A172 (cell line): ENCODE measurements at places on chromosomes 6 and 20. TPM values are rescaled to one million over a fixed set of nuclear protein-coding genes. Genes with fewer than 3 reads are reported as not detected.

DNA sequence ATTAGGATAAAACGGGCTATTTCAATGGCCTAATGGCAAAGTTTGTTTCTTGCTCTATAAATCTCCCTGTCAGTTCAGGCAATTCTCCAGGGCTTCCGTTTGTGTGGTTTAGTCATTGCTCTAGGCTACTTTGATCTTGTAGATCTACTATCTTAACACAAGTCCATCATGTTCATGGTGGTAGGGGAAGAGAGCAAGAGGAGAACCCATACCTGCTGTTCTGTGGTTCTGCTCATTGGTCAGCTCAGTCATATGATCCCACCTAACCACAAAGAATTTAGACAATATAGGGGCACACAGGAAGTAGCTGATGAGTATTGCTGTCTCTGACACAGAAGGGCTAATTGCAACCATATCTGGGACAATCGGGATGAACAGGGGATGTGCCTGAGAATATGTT lies 4.9 kb upstream of the DEK start:
- DNase-seq, result peak; percentile 84

DNA sequence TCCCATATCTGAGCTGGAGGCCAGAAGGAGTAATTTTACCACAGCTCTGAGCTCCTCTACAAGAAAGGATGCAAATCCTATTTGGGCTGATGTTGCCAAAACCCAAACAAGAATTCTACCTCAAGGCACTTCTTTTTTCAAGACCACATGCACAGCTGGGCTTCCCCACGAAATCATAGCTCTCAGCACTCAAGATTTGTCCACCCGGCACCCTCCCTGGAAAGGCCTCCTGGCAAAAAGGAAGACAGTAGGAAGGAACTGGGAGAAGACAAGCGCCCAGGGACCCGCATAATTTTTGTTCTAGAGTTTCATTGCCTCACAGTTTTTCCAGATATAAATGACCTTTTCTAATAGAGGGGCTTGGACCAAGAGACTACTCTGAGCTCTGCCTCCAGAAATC lies 90.5 kb downstream of the BANF2 start:
- DNase-seq, result no peak

Gene C4B
- 0.62 and 2.5 TPM in 2 replicates for total RNA-seq

GRCh38 chr6:79574174-79574573 lies 36.9 kb upstream of the LCA5 start:
- no peak for DNase-seq

DNA sequence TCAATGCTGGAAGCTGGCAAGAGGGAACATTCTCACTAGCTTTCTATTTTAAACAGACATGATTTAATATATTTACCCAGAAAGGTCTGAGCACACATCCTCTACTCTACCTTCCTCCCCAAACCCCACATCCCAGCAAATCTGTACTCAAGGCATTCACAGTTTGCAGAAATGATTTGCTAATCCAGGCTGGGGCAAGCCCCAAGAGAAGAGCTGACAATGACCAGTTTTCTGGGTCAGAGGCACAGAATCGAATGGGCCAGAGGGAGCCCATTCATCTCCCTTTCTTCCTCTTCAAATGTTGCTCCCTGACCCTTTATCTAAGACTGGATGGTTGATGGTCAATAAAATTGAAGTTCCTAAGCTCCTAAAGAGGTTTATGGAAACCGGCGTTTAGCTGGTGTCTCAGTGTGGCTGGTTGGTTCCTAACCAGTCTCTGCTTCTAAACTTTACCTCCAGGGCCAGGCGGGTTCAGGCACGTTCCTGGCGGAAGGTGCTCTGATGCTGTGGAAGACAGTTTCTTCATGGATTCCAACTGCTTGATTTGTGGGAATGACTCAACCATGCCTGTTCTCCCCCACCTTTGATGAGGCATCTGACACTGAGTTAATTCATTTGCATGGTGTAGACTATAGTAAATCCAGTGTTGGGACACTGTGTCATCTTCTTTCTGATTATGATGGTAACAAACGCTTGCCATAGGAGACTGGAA lies 96.4 kb upstream of the IYD start:
- DNase-seq, result peak; percentile 27

DNA sequence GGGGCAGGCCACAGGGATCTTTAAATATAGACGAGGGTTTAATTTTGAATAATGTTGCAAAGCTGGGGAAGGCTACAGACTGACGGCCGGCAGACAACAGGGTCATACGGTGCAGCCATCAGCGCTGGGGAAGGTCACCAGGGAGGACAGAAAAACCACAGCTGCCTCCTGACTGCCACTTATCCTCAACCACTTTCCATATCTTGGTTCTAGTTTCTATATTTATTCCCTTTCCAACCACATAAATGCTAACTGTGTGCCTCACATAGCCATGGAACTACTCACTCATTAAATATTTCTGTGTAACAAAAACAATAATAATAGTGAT lies 85.7 kb upstream of the AGPAT4 start:
- DNase-seq, result no peak

DNA sequence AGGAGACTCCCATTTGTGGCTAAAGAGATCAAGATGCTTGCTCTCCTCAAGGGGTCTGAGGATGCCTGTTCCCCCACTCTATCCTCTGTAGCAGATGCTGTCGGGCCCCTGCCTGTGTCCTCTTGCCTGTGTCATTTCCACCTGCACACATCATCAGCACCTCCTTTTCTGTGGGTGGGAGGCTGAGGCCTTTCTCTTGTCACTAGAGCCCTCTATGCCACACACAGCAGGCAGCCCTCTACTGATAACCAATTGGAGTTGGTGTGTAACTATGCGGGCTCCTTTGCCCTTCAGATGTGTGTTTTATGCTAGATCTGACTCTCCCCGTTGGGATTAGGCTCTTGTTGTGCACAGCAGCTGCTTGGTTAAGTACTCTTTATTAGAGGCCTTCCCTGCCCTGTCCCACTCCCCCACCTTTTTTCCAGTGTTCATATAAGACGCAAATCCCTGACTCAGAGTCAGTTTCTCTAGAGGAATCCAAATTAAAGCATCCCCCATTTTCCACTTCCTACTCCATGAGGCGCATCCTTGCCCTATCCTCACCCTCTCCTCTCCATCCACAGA lies 7.7 kb downstream of the TREML2 start:
- DNase-seq, result no peak

Gene MYCT1
- 1.5 and 2.9 TPM in 2 replicates for total RNA-seq

Gene HLA-DQB2
- total RNA-seq, result not detected in 2 replicates

- DNase-seq, result no peak
Observed at GRCh38 chr20:58614366-58614765, 36.7 kb upstream of the STX16 start.

Gene COL9A1
- total RNA-seq, result not detected in 2 replicates

- DNase-seq, result no peak
Observed at GRCh38 chr6:119801056-119801455, 451.5 kb upstream of the MAN1A1 start.

DNA sequence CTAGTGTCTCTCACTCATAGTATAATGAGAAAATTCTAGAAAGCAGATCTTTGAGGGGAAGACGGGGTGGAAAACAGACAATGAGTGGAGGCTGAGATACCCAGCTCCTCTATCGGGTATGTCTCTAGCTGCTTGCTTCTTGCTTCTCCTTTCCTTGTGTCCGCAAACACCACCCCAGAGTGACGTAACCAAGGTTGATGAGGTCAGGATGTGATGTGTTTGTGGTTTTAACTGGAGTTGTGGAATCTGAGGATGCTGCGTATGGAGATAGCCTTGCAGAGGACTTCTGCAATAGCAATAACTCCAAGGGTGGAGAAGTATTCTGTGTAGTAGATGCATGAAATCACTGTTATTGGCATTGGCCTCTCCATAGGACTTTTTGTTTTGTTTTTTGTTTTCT lies 132.7 kb upstream of the IFNGR1 start:
- DNase-seq, result no peak

Gene KCNK16
- total RNA-seq, result not detected in 2 replicates

Gene MOG
- total RNA-seq, result not detected in 2 replicates

Gene CDH4
- 2.6 and 5.5 TPM in 2 replicates for total RNA-seq

GRCh38 chr6:7649037-7649810 lies 59.2 kb downstream of the SNRNP48 start:
- DNase-seq, result no peak

- DNase-seq, result no peak
Observed at GRCh38 chr6:3454273-3455010, 2.4 kb downstream of the SLC22A23 start.

GRCh38 chr6:147384737-147385710 lies 123.5 kb upstream of the SAMD5 start:
- no peak for DNase-seq

- no peak for DNase-seq
Observed at GRCh38 chr6:137951064-137951597, 84.1 kb downstream of the TNFAIP3 start.

GRCh38 chr20:23144856-23145255 lies 58.7 kb upstream of the CD93 start:
- DNase-seq, result no peak

DNA sequence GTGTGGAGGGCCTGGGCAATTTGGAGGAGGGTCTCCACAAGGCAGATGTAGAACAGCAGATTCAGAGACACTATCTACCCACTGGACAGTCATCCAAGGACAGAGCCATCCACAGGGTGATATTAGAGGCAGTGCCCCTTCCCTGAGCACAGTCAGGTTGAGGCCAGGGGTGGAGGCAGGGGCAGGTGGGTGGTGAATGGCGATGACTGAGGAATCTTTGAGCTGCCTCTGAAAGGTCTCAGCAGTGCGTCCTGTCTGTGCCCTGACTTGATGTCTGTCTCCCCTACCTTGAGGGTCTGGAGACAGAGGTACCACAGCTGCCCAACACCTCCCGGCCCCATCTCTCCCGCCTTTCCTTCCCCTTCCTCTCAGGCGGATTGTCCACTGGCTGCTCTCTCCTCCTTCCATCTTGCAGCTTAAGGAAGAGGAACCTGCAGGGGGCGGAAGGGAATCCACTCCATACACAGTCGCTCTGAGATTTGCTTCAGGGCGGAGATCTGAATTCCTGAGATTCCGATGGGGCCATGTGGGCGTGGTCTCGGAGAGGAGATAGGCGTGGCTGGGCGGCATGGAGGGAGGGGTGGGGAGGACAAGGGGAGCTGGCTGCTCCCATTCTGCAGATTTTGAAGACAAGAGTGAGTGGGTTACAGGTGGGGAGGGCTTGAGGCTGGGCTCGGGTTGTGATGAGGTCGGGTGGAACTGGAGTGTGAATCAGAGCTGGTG lies 1.7 kb downstream of the MUCL3 start:
- DNase-seq, result peak; percentile 90

DNA sequence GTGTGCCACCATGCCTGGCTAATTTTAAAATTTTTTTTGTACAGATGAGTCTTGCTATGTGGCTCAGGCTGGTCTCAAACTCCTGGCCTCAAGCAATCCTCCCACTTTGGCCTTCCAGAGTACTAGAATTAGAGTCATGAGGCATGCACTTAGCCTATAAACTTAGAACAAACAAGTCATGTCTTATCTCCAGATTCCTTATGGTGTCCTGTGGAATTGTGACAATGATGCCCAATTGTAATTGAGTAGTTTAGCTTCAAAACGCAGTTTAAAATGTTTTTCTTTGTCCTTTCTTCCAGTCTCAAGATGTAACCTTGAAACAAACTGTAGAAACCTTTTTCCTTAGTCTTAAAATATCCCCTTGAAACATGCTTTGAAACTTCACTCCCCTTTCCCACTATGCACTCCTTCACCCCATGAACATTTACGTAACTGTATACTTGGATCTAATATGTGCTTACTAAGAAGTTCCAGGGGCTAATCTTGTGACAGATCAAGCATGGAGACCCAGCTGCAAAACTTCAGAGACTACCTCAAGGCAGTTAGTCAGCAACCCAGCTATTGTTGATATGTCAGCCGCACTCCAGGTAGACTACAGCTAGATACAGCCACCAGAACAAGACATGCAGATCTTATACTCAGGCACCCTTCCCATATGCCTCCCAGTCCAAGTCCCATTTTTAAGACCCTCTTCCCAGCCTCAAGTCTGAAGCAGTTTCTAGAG lies 46.2 kb downstream of the MAN1A1 start:
- no peak for DNase-seq

DNA sequence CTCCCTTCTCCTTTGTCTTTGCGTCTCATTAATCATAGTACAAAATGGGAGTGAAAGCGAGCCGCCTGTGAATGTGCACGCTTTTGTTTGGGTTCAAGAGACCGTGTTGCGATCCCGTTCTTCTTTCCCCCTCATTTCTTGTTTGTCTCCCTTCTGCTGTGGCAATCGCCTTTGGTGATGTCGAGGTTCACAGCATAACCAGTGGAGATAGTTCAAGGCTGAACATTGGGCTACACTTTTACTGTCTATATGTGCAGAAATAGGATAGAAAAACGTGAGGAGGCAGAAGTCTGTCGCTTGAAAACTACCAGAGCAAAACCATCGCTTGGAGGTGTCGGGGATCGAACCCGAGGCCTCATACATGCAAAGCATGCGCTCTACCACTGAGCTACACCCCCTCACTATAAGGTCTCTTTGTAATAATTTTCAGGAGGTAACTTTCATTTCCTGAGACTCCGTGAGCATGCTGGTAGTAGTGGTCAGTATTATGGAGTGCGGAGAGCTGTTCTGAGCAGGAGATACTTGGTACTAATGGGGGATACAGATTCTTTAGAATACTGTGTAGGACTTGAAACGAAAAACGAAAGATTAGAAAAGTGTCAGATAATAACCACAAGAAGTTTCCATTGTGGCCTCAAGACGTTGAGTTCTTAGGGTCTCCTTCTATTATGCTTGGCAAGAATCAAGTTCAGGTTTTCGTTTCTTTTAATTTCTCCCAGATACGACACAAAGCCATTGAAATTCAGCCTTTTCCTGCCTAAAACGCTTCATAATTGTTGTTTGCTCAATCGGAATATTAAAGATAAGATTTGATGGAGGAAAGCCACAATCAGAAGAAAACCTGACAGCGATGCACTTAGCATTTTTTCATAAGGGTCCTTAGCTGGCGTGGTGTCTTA lies 106.6 kb downstream of the TRIM27 start:
- peak; percentile 92 for DNase-seq

GRCh38 chr20:63940472-63941266 lies 15.5 kb downstream of the UCKL1 start:
- DNase-seq, result no peak

DNA sequence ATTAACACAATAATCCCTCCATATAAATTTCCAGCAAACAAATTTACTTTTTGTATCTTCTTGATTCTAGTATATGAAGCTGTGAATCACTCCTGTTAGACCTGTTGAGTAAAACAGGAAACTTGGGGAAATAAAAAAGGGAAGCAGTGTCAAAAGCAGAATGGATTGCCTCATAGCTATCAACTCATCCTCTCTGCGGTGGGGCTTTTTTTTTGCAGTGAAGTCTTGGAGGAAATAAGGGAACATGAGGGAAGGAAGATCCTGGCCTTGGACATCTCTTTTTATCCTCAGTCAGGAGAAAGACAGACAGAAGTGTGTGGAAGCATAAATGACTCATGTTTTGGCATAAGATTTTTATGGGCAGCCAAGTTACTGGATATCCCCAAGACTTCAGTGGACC lies 332.5 kb downstream of the TFAP2A start:
- peak; percentile 8 for DNase-seq

- DNase-seq, result peak; percentile 20
Observed at GRCh38 chr6:14542670-14543366, 425.2 kb downstream of the CD83 start.

- no peak for DNase-seq
Observed at GRCh38 chr6:164502833-164503232, 806.6 kb downstream of the C6orf118 start.

Gene DDX43
- total RNA-seq, result not detected in 2 replicates

Gene SLC22A2
- total RNA-seq, result 0.69 and 1.2 TPM in 2 replicates
